ENCODE measurements at places on chromosomes 7 and 10.

DNA sequence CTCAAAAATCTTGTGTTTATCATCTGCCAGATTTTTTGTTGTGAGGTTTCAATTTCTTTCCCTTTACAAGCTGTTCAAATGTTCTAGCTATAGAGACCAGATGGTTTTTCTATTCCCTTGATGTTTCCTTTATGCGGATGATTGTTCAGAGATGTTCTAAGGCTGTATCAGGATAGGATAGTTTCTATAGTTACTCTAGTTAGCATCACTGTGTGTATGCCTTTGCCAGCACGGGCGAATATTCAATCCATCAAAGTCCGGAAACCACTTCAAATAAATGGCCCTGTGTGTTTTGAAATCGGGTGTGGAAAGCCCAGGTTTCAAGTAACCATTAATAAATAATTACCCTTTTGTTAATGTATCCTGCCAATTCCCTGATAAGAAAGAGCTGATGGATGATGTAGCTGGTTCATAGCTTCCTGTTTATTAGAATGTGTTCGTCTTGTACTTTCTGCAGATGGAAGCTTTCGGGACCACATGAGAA lies 149.8 kb upstream of the PRKCQ start:
- no peak for DNase-seq

- no peak for DNase-seq
Measured at GRCh38 chr10:70698211-70698610, 25.9 kb downstream of the ADAMTS14 start.

DNA sequence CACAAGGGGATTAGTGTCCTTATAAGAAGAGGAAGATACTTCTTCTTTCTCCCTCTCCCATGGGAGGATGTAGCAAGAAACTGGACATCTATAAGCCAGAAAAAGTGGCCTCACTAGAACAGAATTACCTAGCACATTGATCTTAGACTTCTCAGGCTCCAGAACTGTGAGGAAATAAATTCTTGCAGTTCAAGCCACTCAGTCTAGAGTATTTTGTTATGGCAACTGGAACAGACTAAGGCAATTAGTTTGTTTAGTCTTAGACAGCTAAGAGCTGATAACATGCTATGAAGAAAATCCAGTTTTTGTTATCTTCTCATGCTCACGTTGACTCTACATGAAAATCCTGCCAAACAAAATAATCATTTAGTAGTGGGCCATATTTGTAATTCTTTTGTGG lies 627.6 kb upstream of the PHF14 start:
- DNase-seq: no peak

DNA sequence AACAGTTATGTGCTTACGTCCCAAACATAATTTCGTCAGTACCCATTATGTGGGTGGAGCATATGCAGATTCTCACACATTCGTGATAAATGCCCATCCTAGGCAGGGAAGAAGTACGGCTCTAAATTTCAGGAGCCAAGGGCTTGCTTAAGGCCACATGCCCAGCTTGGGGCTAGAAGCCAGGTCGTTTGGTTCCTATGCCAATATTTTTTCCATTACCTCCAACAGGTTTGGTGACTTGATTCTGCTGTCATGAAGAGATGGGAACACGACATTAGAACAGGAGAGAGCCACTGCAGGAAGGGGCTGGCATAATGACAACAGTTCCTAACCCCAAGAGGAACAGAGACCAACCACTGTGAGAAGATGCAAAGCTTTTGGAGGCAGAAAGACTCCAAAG lies 85.1 kb downstream of the HIPK2 start:
- no peak for DNase-seq

- no peak for DNase-seq
Measured at GRCh38 chr10:1123972-1124371, 67.8 kb downstream of the WDR37 start.

DNA sequence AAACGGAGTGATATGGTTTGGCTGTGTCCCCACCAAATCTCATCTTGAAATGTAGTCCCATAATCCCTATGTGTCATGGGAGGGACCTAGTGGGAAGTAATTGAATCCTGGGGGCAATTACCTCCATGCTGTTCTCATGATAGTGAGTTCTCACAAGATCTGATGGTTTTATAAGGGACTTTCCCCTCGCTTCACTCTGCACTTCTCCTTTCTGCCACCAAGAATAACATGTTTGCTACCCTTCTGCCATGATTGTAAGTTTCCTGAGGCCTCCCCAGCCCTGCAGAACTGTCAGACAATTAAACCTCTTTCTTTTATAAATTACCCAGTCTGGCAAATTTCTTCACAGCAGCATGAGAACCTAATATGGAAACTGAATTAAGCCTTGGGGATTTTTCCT lies 19.1 kb downstream of the FAM3C start:
- no peak for DNase-seq

- DNase-seq: no peak
Measured at GRCh38 chr7:129617652-129618051, 6.1 kb downstream of the NRF1 start.

DNA sequence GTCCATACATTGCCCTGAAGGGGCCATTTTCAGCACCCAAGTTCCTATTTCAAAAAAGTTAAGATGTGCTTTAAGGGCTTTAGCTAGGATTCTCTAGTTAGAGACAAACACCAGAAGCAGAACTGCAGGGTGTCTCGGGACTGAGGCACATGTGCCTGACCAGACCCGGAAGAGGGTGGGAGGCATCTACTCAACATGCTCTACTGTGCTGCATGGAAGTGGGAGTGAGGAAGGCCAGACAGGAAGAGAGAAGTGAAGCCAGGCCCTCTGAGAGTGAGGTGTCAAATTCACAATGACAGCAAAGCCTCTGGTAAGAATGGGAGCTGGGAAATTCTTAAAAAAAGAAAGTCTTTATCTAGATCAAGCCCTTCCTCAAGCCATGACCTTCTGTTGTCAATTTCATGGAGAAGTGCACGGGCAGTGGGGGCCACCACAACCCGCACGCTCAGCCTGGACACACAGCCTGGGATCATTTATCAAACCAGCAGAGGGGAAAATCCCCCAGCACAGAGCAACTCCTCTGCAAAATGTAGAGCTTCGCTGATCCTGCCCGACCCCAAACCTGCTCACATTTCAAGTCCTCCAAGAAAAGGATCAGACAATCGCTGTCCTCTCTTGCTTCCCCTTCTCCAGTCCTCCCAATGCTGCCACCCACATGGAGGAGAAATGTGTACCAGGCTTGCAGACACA lies 38.7 kb downstream of the PLXNA4 start:
- DNase-seq: no peak
